ENCODE measurements at places on chromosomes 2 and 18.

GRCh38 chr18:22166069-22166950 is 3.1 kb upstream of the GATA6 start:
- peaks cover 3% of the 10 kb centered on the region for H3K27me3 ChIP-seq
- no peak overlapping the region for H3K27ac ChIP-seq
- H3K4me1 ChIP-seq: peaks cover 12% of the 10 kb centered on the region
- H3K36me3 ChIP-seq: no peaks in the 10 kb centered on the region
- peak; percentile 55 for DNase-seq
- peak overlapping the region; percentile 32 for H3K4me3 ChIP-seq

DNA sequence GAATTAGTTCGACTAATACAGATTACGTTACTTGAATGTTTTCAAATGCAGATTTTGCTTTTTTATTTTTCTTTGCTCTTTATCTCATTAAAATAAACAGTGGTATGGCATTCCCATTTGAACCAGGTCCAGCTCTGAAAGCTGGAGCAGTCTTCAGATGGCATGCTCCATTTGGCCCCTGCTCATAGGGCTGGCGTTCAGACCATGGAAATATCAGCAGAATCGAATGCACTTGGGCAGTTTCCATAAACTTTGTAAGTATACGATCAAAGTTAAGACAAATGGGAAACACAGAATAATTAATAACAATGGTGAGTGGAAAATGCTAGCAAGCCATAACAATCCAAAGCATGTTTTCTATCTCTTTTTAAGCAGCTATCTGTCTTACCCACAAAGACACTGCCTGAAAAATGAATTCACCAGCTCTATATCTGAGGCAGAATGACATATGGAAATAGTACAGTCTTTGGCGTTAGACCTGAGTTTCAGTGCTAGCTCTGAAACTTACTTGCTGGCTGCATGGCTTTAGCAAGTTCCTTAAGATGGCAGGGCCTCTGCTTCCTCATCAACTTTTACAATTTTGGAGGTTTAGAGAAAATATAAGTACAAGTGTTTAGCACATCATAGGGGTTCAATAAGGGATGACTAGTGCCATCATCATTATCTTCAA is 131.6 kb downstream of the BCL2 start:
- H3K4me3 ChIP-seq: no peak overlapping the region
- H3K4me1 ChIP-seq: peaks cover 7% of the 10 kb centered on the region
- no peak for DNase-seq
- H3K27me3 ChIP-seq: no peaks in the 10 kb centered on the region
- H3K27ac ChIP-seq: no peak overlapping the region

DNA sequence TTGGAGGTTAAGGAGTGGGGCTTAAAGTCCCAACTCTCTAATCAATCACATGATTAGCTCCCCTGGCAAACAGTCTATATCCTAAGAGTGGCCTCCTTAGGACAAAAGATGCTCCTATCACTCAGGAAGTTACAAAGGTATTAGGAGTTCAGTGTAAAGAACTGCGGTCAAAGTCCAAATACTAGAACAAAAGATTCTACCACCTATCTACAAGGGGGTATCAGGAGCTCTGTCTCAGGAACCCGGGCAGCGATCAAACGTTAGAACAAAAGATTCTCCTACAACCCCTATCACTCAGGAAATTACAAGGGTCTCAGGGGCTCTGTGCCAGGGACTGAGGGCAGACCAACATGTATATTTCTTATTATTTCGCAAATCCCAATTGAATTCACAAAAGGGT is 58.0 kb downstream of the DTNB start:
- no peak overlapping the region for H3K27ac ChIP-seq
- no peaks in the 10 kb centered on the region for H3K36me3 ChIP-seq
- no peak for DNase-seq
- peaks cover 13% of the 10 kb centered on the region for H3K4me1 ChIP-seq
- no peak overlapping the region for H3K4me3 ChIP-seq
- no peaks in the 10 kb centered on the region for H3K27me3 ChIP-seq

DNA sequence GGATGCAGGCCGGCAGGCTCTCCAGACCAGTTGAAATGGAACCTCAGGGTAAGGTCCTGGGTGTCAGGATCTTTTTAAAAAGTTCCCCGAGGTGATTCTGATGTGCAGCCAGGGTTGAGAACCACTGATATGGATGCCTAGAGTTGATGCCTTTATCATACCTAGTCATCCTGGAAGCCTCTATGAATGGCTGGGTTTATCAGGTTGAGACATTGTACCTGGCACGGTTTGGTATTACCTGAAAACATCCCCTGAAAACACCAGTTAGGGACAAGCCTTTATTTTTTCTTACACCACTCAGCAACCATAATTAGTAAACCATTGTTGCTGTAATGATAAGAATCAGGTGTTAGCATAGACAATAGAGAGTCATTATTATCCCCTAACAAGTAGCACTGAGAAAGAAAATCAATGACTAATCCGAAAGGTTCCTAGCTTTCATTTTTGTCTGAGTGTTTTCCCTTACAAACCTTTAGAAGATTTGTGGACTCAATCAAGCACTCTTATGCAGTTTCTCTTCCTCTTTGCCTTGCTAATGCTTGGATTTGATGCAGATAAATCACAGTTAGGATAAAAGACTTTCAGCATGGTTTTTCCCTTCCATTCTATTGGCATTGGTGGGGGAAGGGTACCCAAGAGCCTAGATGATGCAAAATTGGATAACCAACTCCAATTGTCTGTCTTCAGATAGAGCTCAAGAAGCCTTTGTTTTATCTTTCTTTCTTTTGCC is 116.5 kb upstream of the LYPD6 start:
- no peaks in the 10 kb centered on the region for H3K4me1 ChIP-seq
- H3K4me3 ChIP-seq: no peak overlapping the region
- no peak overlapping the region for H3K27ac ChIP-seq

- no peaks in the 10 kb centered on the region for H3K27me3 ChIP-seq
- H3K36me3 ChIP-seq: no peaks in the 10 kb centered on the region
- no peaks in the 10 kb centered on the region for H3K4me1 ChIP-seq
- H3K4me3 ChIP-seq: no peak overlapping the region
These were observed 114.7 kb upstream of the CYP1B1 start for GRCh38 chr2:38190542-38191218.

GRCh38 chr2:115248066-115248465 is 805.6 kb downstream of the DPP10 start:
- no peaks in the 10 kb centered on the region for H3K36me3 ChIP-seq
- H3K27me3 ChIP-seq: no peaks in the 10 kb centered on the region
- no peak for DNase-seq
- H3K4me1 ChIP-seq: no peaks in the 10 kb centered on the region
- H3K27ac ChIP-seq: no peak overlapping the region

All from testis (tissue), 5 donors.